Smooth muscle cell of the brain vasculature (primary cell): ENCODE measurements at places on chromosomes 1 and 21.

GRCh38 chr21:42640486-42640885, 12.9 kb upstream of the PDE9A start:
- DNase-seq: no peak

DNA sequence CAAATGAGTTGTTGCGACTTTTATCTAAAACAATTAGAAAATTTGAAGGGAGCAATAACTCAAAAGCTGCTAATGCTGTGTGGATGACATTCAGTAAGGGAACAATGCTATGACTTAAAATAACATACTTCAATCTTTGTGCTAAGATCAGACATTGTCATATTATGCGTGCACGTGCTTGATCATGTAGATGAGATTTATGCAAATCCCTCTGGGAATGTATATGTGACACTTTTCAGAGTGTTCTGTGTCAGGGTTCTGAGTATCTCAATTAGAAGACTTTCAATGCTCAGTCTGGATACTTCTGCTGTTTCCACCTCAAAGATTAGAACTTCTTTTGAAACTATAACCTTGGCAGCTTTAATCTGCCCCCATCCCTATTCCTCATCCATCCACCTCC, 18.6 kb upstream of the POU2F1 start:
- no peak for DNase-seq

GRCh38 chr21:44892536-44893277, 19.2 kb upstream of the PTTG1IP start:
- no peak for DNase-seq

DNA sequence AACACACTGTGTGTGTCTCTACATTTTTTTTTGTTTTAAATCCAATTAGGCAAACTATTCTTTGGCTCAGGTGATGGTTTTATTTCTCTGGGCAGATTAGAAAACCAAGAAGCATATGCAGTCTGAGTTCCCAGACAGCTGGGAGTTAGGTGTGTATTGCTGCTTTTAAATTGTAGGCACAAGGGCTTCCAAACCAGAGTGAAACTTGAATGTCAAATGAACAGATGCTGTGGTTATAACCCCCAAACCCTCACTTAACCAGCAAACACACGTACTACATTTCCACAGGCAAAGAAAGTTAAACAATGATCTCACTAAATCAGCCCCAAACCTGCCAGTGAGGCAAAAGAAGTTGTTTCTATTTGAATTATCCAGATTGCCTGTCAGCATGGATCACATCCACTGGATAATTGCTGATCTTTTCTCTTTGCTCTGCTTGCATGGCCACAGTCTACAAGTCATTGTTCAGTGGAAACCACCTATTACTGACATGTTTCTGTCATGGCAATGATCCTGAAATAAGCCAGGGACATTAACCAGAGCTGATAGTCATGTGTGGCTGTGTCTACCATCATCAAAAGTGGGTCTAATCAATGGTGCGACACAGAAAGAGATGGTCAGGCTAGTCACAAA, 576.5 kb upstream of the PLXNA2 start:
- no peak for DNase-seq

- no peak for DNase-seq
These were observed 92.5 kb downstream of the SCMH1 start for GRCh38 chr1:41149570-41149969.

GRCh38 chr1:47990286-47990685, 6.9 kb downstream of the TRABD2B start:
- DNase-seq: no peak

DNA sequence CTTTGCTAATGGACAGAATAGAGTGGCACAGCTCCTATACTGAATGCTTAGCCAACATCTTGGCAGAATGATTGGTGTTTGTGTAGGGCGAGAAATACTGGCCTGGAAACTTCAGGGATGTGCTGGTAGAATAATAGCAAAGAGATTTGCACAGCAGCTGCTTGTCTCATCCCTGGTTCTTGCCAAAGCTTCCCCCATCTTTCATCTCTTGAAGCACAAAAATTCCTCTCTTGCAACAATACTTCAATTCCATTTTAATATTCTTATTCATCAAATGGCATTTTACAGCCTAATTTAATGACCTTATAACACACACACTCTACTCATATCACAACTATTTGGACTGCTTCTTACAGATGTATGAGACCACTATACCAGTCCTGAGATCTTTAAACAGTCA, 37.7 kb downstream of the LHX8 start:
- DNase-seq: no peak

- DNase-seq: no peak
These were observed 156.2 kb downstream of the DENND1B start for GRCh38 chr1:197619008-197619640.

- no peak for DNase-seq
These were observed 53.1 kb upstream of the PTCH2 start for GRCh38 chr1:44895919-44896734.

DNA sequence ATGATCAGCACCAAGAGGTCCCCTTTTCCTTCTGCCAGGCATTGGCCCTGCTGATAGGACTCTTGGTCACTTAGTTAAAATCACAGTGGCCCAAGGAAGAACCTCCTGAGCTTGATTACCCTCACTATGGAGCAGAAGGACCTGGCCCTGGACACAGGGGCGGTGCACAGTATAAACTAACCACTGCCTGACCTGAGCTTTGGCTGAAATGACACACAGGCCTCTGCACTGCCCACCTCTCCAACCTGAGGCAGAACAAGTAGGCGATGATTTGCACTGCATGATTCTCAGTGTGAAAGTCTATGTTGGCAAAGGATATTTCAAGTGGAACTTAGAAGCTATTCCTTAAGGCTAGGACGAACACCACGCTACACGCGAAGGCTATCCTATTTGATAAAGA, 48.5 kb downstream of the CAPN2 start:
- DNase-seq: no peak

- DNase-seq: no peak
These were observed 13.6 kb downstream of the DNAJC11 start for GRCh38 chr1:6688001-6688400.

DNA sequence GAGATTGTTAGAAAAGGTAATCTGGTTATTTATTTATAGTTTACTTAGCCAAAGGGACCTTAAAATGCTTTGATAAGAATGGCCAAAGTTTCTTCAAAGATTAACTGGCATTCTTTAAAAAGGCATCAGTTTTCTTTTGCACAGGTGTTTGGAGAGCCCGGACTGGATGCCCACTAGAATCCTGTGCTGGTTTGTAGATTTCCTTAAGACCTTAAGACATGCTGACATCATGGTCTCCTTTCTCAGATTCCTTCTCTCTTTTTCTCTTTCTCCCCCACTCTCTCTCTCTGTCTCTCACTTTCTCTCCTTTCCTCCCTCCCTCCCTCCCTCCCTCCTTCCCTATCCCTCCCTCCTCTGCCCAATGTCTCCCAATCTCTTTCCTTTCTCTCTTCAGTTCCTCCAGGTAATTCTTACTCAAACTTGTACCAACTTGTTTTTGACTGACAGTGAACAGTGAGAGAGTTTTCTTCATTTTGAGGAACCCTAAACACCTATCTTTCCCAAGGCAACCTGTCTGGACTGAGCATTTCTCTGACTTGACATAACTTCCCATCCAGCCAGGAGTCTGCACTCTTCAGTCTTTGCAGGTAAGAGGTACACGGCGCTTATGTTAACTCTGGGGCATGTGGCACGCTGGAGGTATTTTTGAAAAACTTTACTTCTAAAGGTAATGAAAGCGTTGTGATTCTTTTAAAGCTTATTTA, at the start of gene KCNJ15:
Gene KCNJ15 (plus strand): TSS at position 393 of the 704 bp plus-strand sequence. CDS start 42,271 bp downstream, outside the sequence.
- DNase-seq: no peak

- DNase-seq: no peak
These were observed 232.0 kb upstream of the KCNK2 start for GRCh38 chr1:214850432-214851050.

- no peak for DNase-seq
These were observed 56.9 kb upstream of the RGS1 start for GRCh38 chr1:192518700-192519099.

GRCh38 chr1:67748630-67749029, 63.6 kb downstream of the GADD45A start:
- DNase-seq: no peak

DNA sequence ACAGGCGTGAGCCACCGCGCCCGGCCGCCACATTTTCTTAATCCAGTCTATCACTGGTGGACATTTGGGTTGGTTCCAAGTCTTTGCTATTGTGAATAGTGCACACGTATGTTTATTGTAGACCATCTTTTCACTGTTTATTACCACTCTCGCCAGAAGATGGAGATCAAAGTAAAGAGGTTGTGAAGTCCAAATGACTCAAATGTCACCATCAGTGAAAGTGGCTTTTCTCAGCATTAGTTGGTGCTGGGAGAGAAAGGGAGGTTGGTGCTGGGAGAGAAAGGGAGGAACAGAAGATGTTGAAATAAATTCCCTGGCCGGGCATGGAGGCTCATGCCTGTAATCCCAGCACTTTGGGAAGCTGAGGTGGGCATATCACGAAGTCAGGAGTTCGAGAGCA, 10.4 kb upstream of the UHMK1 start:
- DNase-seq: no peak
